ENCODE measurements at places on chromosomes 7 and 10.
A peak's percentile ranks its signal among the peaks of the same experiment; 100 is the strongest.

- DNase-seq, result no peak
Measured at GRCh38 chr10:84230359-84230758, 5.0 kb upstream of the LRIT2 start.

- peak; percentile 58 for DNase-seq
Measured at GRCh38 chr7:120060281-120060680, 212.7 kb upstream of the KCND2 start.

- peak; percentile 75 for DNase-seq
Measured at GRCh38 chr7:95527033-95527775, 41.5 kb downstream of the ASB4 start.

GRCh38 chr7:89316584-89317251, 521.2 kb upstream of the TEX47 start:
- no peak for DNase-seq

DNA sequence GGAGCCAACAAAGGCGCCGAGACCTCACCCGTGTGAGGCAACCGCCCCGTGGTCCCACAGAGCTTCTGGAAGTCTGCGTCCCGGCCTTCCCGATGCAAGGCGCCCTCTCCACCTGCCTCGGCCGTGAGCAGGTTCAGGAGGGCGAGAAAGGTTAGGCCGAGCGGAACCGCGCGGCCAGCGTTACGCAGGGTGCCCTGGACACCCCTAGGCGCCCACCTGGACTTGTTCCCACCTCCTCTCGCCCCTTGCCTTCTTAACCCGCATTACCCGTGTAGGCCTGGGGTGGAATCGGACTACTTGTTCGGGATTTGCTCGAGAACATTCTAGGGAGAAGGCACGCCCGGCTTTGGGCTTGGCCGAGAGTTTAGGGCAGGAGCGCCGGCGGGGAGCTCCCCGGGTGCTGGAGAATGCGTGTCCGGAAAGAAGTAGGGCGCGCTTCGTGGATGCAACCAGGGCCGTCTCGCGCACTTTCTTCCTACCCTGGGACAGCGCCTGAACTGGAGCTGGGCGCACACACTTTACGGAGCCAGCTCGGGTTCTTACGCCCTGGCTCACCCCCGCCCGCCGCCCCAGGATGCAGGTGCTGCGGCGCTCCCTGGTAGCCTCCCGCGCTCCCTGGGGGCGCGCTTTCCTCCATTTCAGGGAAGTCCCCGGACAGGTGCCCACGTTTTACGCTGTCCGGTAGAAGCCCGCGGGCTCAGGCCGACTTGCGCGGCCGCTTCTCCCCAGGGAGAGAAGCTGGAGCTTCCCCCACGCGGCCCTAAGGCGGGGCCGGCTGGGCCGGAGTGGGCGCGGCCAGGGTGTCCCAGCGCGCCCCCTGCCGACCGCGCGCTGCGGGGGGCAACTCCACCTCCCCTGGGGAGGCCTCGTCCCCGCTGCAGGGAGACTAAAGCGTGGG, 74.5 kb downstream of the INSIG1 start:
- DNase-seq, result no peak

- peak; percentile 11 for DNase-seq
Measured at GRCh38 chr7:144384071-144384470, 19.4 kb downstream of the NOBOX start.

- no peak for DNase-seq
Measured at GRCh38 chr10:133456041-133456951, 2.6 kb downstream of the SCART1 start.

DNA sequence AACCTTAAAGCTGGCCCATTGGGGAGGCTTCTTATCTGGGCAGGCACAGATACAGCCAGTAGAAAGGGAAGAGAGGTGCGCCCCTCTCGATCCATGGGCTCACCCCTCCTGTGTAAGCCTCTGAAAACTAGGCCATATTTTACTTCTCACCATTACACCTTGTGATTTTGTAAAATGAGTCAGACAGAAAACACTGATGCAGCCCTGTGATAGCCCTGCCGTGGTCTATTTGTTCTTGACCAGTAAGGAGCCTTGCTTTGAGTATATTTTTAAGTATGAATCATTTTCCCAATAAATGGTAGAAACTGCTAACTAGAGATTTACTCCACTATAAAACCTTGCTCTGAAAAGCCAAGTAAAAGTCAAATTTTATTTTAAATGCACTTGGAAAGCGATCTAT, 329.8 kb upstream of the MBL2 start:
- DNase-seq, result no peak

DNA sequence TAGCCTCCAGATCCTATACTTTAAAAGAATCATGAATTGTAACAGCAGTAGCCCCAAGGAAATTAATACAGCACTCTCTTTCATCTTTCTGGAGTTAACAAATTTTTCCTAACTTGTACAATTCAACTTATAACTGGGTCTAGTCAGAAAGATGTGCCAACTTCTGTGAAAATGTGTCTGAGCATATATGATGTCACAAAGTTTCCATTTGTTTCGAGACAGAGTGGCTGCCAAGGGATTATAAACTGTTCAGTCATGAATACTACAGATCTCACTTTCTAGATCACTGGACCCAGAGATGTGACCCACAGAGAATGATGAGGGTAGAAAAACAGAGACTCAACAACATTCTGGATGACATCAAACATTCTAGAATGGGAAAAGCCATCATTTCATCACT, 249.2 kb upstream of the PHF14 start:
- DNase-seq, result no peak

GRCh38 chr10:77087366-77087765, 550.2 kb downstream of the KCNMA1 start:
- DNase-seq, result peak; percentile 27

DNA sequence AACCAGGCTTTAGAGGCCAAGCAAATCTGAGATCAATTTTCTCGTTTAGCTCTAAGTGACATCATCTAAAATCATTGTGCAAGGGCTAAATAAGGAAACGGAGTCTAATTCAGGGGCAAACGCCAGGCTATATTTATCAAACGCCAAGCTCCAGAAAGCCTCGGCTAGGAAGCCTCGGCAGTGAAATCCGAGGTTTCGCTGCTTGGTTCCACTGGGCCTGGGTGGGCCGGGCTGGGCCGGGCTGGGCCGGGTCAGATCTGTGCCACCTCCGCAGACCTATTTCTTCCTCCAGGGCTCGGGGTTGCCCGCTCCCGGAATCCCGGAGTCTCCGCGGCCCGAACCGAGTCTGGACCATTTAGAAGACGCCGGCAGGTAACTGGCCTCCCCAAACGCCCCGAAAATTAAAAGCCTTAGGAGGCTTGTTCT, 459 bp upstream of the FEZF1 start:
- DNase-seq, result no peak

Measured in cardiac fibroblast (primary cell).